Smooth muscle cell of the pulmonary artery (primary cell): ENCODE measurements at places on chromosomes 1 and 21. TPM values are rescaled to one million over a fixed set of nuclear protein-coding genes. Genes with fewer than 3 reads are reported as not detected.

The CASQ2 gene
- total RNA-seq: 0.33 TPM in 1 of 2 replicates, not detected in the other

The MFAP2 gene
- total RNA-seq: 13.0 and 39.9 TPM in 2 replicates

The TTC39A gene
- 1.6 and 2.0 TPM in 2 replicates for total RNA-seq

The SH2D1B gene
- not detected in 2 replicates for total RNA-seq

The TRIM46 gene
- 5.2 and 12.0 TPM in 2 replicates for total RNA-seq

The CD1B gene
- not detected in 2 replicates for total RNA-seq

The PMF1 gene
- total RNA-seq: 16.9 and 20.3 TPM in 2 replicates
